ENCODE measurements at places on chromosomes 5 and 9. TPM values are rescaled to one million over a fixed set of nuclear protein-coding genes. Genes with fewer than 3 reads are reported as not detected.
A peak's percentile ranks its signal among the peaks of the same experiment; 100 is the strongest.

The NR6A1 gene
- 5.9 TPM for total RNA-seq

- H3K27me3 ChIP-seq = no peaks in the 10 kb centered on the region
- H3K27ac ChIP-seq = no peak overlapping the region
- no peaks in the 10 kb centered on the region for H3K36me3 ChIP-seq
- DNase-seq = peak; percentile 69
Observed at GRCh38 chr9:124835026-124835557, 18.2 kb upstream of the WDR38 start.

The MORN5 gene
- not detected for total RNA-seq

GRCh38 chr9:97480749-97481148 lies 20.7 kb upstream of the TMOD1 start:
- DNase-seq = no peak
- no peak overlapping the region for H3K27ac ChIP-seq
- no peaks in the 10 kb centered on the region for H3K27me3 ChIP-seq
- H3K4me1 ChIP-seq = no peaks in the 10 kb centered on the region

- H3K27ac ChIP-seq = no peak overlapping the region
- H3K36me3 ChIP-seq = no peaks in the 10 kb centered on the region
- H3K4me1 ChIP-seq = no peaks in the 10 kb centered on the region
- DNase-seq = no peak
Observed at GRCh38 chr5:126002222-126002897, 420.8 kb upstream of the GRAMD2B start.

DNA sequence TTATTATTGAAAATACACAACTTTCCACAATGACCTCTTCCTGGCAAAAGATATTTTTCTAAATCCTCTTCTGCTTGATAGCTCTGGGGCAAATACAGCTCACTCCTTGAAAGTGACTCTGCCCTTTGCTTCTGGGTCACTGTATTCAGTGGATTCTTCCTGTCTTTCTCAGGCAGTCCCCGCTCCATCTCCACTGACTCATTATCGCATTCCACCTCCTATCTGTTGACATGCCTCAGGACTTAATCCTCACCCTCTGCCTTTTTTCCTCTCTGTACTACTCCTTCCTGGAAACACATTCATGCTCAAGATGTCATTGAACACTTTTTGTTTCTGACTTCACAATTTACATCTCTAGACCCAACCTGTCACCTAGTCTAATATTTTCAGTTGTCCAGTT lies 8.4 kb upstream of the RGS7BP start:
- no peak overlapping the region for H3K4me3 ChIP-seq
- H3K27ac ChIP-seq = no peak overlapping the region
- no peaks in the 10 kb centered on the region for H3K27me3 ChIP-seq
- H3K4me1 ChIP-seq = peaks cover 9% of the 10 kb centered on the region
- no peak for DNase-seq

GRCh38 chr9:120934281-120934680 lies 7.7 kb upstream of the TRAF1 start:
- DNase-seq = no peak
- H3K36me3 ChIP-seq = peaks cover 6% of the 10 kb centered on the region
- H3K4me1 ChIP-seq = peaks cover 9% of the 10 kb centered on the region
- H3K4me3 ChIP-seq = no peak overlapping the region

GRCh38 chr9:136204838-136205706 lies at the start of gene LHX3:
LHX3 (minus strand) TSS chr9:136205128; CDS start chr9:136205012, 116 bp downstream.
- no peak for DNase-seq
- no peak within 1 kb of the TSS for H3K4me3 ChIP-seq

The BRIX1 gene
- total RNA-seq = 47.0 TPM

DNA sequence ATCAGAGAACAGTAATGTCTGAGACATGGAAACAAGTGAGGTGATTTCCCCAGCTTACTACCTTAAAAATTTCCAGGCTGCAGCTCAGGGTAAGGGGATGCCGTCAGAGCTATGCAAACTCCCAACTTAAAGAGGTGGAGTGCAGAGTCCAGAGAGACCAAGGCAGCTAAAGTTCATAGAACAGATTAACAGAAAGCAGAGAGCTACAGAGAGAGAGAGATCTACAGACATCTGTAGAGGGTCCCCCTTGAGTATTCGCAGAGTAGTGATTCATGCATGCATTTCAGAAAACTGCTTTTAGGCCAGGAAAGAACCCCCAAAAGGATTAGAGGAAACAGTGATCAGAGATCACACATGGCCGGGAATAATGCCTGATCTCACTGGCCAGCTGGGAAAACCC lies 306.2 kb upstream of the PUM3 start:
- H3K27me3 ChIP-seq = peaks cover 50% of the 10 kb centered on the region
- no peak overlapping the region for H3K27ac ChIP-seq
- no peak overlapping the region for H3K4me3 ChIP-seq
- H3K36me3 ChIP-seq = no peaks in the 10 kb centered on the region
- H3K4me1 ChIP-seq = no peaks in the 10 kb centered on the region

The SLC46A2 gene
- total RNA-seq = not detected

DNA sequence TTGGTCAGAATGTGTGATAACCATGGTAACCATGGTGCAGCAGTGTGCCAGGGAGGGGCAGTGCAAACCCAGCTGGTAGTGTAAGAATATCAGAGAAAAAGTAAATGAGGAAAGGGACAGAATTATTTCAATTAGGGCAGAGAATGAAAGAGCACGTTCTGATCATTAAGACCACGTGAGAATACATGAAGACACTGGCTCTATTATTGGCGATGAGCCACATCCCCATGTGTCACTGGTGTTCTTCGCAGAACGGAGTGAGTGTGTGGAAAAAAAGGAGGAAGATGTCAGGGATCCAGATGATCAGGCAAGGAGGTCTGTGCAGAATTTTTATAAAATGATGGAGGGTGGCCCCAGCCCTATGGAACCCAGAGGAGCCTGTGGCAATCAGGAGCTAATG lies 315.5 kb downstream of the SEMA5A start:
- no peaks in the 10 kb centered on the region for H3K4me1 ChIP-seq
- no peaks in the 10 kb centered on the region for H3K27me3 ChIP-seq
- DNase-seq = no peak
- no peak overlapping the region for H3K4me3 ChIP-seq
- no peaks in the 10 kb centered on the region for H3K36me3 ChIP-seq

The PFN3 gene
- not detected for total RNA-seq

- peaks cover 8% of the 10 kb centered on the region for H3K36me3 ChIP-seq
- no peak for DNase-seq
- H3K27ac ChIP-seq = no peak overlapping the region
- no peak overlapping the region for H3K4me3 ChIP-seq
- H3K27me3 ChIP-seq = no peaks in the 10 kb centered on the region
Observed at GRCh38 chr5:1512541-1513291, 11.0 kb downstream of the LPCAT1 start.

DNA sequence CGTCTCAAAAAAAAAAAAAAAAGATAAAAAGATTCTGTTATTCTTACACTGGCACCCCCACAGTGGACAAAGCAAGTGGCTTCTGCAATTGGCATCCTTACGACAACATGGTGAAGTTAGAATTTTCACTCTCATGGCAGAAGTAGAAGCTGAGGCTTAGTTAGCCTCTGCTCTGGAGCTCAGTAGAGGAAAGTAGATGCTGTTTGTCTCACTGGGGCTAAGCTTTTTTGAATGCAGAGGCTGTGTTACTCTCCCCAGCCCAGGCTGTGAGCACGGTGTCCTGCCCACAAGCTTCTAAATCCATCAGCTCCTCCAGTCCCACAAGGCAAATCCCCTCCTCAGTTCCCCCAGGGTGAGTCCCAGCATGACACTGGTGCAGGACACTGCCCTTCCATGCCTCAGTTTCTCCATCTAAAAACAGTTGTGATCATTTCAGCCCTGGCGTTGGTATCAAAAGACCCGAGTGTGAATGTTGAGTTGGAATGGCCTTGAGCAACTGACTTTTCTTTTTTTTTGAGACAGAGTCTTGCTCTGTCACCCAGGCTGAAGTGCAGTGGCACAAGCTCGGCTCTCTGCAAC lies 22.6 kb upstream of the PHF19 start:
- H3K4me1 ChIP-seq = no peaks in the 10 kb centered on the region
- H3K36me3 ChIP-seq = no peaks in the 10 kb centered on the region
- peaks cover 9% of the 10 kb centered on the region for H3K27me3 ChIP-seq

DNA sequence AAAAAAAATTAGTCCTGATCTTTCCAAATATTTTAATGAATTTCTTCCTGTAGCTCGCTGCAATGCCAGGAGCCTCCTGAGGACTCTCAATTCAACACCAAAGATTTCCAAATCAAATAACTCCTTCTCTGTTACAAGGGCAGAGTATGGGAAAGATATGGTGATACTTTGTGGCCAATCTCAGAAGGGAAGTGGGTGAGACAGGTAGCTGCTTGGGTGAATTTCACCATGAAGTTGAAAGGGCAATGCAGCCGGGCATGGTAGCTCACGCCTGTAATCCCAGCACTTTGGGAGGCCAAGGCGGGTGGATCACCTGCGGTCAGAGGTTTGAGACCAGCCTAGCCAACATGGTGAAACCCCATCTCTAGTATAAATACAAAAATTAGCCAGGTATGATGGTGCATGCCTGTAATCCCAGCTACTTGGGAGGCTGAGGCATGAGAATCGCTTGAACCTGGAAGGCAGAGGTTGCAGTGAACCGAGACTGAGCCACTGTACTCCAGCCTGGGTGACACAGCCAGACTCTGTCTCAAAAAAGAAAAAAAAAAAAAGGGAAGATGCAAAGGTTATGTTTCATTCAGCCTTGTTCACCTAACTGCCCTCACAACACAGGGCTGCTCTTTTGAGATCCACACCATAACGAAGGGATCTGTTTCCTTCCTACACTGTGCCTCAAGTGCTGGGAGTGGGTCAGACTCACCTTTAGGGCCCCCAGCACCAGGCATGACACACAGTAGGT lies 58.6 kb downstream of the PTPN3 start:
- no peak for DNase-seq
- no peaks in the 10 kb centered on the region for H3K27me3 ChIP-seq
- peaks cover 16% of the 10 kb centered on the region for H3K36me3 ChIP-seq

DNA sequence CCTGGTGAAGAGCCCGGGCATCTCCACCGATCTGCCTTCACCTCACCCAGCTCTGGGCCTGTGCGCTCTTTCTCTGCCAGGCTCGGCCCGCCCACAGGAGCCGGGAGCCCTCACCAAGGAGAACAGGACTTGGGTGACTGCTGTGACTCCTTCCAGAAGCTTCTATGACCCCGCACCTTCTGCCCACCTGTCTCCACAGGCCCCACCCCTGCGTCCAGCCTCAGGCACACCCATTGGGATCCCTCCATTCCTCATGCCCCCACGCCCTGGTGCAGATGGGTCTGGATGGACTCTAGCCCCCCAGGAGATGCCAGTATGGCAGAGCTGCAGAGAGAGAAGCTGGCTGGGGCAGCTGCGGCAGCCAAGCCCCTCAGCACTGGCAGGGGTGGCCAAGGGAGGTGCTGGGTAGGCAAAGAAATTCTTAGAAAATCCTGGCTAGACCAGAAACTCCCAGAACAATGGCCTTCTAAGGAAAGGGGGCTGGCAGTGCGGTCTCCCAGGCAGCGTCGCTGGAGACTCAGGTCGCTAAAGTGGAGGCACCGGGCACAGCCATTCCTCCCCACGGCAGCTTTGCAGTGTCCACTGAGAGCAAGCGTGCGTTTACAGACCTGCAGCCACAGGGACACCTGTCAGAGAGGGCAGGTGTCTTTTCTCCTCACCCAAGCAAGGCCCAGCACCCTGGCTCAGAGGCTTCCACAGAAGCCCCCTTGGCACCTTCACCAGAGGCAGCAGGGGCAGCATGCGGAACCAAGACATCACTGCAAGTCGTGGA lies 17.3 kb downstream of the LPCAT1 start:
- no peak overlapping the region for H3K4me3 ChIP-seq
- H3K4me1 ChIP-seq = no peaks in the 10 kb centered on the region
- H3K36me3 ChIP-seq = peaks cover 5% of the 10 kb centered on the region
- no peaks in the 10 kb centered on the region for H3K27me3 ChIP-seq
- H3K27ac ChIP-seq = no peak overlapping the region
- DNase-seq = no peak

DNA sequence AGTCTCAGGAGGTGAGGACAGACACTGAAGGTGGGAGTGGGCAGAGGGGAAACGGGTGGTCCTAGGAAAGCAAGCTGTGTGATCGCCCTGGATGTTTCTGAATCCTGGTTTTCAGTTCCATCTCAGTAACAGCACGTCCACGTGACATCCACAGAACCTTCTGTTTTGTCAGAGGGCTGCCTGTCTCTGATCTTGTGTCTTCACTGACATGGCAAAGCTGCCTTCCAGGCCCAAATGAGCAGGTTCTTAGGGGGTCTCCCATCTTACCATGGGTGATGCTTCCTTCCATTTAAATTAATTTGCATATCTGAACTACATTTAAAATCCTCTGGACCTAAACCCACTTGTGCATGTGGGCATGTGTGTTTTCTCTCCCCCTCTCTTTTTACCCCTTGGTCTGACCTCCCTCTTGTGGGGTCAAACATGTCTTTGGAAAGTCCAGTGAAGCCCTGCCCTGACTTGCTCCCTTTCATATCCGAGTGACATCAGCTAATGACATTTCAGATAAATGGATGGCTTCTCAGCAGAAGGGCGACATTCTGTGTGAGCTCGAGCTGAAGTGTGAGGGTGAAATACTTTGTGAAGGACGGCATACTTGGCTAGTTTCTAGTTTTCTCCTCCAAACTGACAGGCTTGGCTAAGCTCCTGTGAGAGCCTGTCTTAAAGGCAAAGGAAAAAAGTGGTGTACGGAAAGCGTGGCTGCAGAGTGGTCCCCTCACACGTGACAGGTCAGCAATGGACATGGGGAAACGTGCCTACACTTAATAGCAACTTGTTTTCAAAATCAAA lies 204.8 kb upstream of the S1PR3 start:
- H3K27me3 ChIP-seq = peaks cover 27% of the 10 kb centered on the region
- H3K4me3 ChIP-seq = no peak overlapping the region
- no peak for DNase-seq
- no peaks in the 10 kb centered on the region for H3K36me3 ChIP-seq
- no peaks in the 10 kb centered on the region for H3K4me1 ChIP-seq

DNA sequence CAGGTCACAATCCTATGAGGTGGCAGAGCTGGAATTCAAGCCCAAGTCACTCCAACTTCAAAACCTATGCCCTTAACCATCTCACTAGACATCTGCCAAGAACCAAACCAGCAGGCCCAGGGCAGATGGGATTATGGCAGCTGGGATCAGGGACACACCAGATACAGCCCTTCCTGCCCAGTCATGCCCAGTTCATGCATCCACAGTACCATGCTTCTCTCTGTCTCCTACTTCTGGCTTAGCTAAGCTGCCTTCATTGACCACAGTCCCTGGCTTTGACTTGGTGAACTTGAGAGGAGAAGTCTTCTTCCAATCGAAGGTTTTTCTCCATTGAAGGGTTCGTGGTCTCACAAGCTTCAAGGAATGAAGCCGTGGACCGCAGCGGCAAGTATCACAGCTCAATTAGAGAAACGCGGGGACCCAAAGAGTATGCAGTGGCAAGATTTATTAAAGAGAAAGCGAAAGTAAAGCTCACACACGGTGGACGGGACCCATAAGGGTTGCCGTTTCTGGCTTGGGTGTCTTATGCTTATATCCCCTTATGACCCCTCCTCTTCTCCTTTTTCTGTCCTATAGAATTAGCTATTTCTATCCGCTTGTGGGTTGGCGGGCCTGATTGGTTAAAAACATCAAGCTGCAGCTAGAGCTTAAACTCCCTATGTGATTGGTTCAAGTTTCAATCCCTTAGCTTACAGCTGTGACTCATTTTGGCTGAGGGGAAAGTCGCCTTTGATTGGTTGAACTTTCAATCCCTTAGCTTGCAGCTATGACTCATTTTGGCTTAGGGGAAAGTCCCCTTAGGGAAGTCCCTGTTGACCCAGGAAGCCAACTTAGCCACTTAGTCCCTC lies 101.2 kb downstream of the TRIM36 start:
- H3K4me3 ChIP-seq = no peak overlapping the region
- no peaks in the 10 kb centered on the region for H3K27me3 ChIP-seq
- H3K27ac ChIP-seq = no peak overlapping the region
- DNase-seq = peak; percentile 6

- peaks cover 4% of the 10 kb centered on the region for H3K36me3 ChIP-seq
- H3K4me1 ChIP-seq = peaks cover 39% of the 10 kb centered on the region
- H3K27me3 ChIP-seq = no peaks in the 10 kb centered on the region
Observed at GRCh38 chr9:97704851-97705250, 7.7 kb upstream of the XPA start.

The CATSPER3 gene
- total RNA-seq = 1.4 TPM

The CDO1 gene
- total RNA-seq = not detected
